GM13976 (cell line): ENCODE measurements at places on chromosomes 16 and 17.
A peak's percentile ranks its signal among the peaks of the same experiment; 100 is the strongest.

DNA sequence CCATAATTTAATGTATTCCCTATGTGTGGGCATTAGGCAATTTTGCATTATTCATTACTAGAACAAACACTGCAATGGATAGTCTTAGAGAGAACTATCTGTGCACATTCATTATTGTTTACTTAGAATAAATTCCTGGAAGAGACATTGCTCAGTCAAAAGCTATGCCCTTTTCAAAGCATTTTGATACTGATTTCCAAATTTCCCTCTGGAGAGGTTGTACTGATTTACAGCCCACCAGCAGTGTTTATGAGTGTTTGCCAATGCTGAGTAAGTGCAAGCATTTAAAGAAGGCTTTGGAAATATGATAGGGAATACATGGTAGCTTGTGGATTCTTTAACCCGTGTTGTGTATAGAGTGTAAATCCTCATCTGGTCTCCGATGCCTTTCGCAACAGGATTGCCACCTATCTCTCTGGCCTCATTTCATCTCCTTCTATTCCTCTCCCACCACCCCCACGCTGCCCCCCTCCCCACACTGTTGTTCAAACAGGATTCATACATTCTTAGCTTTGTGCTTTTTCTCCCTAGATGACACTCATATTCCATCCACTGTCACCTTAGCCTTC is 33.4 kb upstream of the MMD start:
- no peak for DNase-seq

DNA sequence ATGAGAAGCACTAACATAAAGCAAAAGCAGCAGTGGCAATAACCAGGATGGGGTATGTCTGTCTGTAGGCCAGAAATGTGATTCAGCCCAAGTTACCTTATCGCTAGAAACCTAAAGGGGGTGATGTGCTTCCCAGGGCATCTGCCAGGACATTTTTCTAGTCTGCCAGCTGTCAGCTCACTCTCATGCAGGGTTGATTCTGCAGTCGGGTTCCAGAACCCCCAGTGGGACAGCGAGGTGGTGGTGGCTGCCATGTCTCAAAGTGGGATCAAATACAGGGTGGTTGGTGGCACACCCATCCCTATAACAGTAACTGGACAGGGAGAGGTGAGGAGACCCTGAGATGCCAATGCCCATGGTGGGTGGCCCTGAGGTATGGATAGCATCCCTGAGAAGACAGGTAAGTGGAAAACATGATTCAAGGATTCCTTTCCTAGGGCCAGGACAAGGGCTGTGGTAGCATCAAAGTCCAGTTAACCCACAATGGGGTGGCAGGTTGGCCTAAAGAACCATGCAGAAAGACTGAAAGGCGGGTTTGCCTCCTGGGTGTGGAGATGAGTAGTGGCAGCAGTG is 84.3 kb downstream of the TNFRSF13B start:
- DNase-seq: no peak

- DNase-seq: no peak
Measured at GRCh38 chr16:3770530-3770929, 53.2 kb upstream of the TRAP1 start.

- no peak for DNase-seq
Measured at GRCh38 chr17:56690441-56691291, 97.2 kb downstream of the NOG start.

DNA sequence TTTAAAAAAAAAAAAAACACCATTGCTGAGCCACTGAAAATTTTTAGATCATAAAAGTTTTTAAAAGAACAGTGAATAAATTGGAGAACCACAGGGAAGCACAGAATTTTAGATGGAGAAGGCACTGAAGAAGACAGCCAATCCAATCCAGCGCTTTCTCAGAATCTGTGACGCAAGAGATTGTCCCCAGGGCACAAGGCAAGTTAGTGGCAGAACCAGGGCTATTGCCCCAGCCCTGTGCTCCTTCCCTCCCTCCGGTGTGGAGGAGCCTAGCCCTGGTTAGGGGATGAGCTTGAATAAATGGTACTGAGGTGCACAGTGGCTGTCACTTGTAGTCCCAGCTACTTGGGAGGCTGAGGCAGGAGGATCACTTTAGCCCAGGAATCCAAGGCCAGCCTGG is 108.3 kb downstream of the ZNF423 start:
- DNase-seq: no peak

GRCh38 chr17:72635034-72635635 is 457.4 kb downstream of the SLC39A11 start:
- no peak for DNase-seq

DNA sequence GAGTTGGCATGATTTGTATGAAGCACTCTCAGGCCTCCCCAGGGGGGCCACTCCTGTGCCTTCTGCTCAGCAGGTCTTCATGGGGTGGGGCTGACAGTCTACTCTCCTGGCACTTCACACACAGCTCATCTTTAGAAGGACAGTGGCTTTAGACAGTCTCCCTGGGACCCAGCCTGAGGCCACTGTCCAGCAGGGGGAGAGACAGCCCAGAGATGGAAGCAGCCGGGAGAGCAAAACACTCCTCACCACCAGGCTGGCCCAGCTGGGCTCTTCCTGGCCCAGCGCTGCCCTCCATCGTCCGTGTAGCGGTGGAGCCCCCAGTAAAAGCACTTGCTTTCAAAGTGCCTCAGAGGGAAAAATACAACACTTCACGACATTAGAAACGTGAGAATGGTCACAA is 62.0 kb upstream of the CRHR1 start:
- DNase-seq: peak; percentile 23

- DNase-seq: no peak
Measured at GRCh38 chr17:76981545-76982295, 113.5 kb downstream of the MGAT5B start.

- no peak for DNase-seq
Measured at GRCh38 chr16:47371271-47372014, 89.4 kb downstream of the ITFG1 start.
